T-cell (primary cell): ENCODE measurements at places on chromosomes 6 and 20.

DNA sequence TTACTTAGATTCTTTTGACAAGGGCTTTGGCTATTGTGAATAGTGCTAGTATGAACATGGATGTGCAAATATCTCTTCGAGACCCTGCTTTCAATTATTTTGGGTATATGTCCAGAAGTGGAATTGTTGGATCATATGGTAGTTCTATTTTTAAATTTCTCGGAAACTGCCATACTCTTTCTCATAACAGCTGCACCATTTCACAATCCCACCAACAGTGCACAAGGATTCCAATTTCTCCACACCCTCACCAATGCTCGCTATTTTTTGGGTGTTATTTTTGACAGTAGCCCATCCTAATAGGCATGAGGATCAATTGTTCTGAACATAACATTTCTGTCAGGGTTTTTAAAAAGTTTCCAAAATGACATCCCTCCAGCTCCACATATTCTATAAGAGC is 69.2 kb upstream of the ESR1 start:
- no peaks in the 10 kb centered on the region for H3K36me3 ChIP-seq
- H3K4me3 ChIP-seq: no peak overlapping the region

DNA sequence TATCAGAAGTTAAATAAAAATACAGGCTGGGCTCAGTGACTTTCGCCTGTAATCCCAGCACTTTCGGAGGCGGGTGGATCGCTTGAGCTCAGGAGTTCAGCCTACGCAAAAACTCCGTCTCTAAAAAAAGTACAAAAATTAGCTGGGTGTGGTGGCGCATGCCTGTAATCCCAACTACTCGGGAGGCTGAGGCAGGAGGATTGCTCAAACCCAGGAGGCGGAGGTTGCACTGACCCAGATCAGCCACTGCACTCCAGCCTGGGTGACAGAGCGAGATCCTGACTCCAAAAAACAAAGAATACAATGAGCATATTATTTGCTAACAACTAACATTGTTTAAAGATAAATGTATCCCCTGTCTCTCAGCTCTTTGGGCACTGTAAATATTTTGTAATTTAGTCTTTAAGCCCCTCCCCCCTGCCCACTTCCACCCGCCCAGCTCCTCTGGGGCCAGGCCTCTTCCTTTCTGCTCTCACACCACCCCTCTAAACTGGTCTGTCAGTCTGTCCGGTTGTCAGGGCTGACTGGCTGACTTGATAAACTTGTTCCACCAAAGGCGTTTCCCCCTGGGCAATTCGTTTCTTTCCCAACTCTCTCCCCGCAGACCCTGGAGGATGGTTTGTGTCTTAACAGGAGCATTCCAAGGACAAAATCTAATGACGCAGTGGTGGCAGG is 62.4 kb upstream of the QKI start:
- H3K4me3 ChIP-seq: no peak overlapping the region
- H3K36me3 ChIP-seq: no peaks in the 10 kb centered on the region
- H3K27me3 ChIP-seq: peaks cover 2% of the 10 kb centered on the region
- no peak overlapping the region for H3K27ac ChIP-seq
- DNase-seq: no peak

DNA sequence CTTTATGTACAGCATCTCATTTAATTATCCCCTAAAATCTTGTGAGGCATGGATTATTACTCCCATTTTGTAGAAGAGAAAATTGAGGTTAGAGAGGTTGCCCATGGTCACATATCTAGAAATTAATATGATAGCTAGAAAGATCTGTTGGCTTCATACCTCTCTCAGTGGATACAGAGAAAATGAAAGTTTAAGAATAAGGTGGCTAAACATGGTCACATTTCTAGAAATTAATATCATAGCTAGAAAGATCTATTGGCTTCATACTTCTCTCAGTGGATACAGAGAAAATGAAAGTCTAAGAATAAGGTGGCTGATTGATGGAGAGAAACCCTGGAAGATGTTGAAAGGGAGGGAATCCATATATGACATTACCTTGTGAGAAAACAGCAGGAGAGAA is 260.7 kb upstream of the MAN1A1 start:
- DNase-seq: no peak
- H3K36me3 ChIP-seq: no peaks in the 10 kb centered on the region
- no peak overlapping the region for H3K27ac ChIP-seq

DNA sequence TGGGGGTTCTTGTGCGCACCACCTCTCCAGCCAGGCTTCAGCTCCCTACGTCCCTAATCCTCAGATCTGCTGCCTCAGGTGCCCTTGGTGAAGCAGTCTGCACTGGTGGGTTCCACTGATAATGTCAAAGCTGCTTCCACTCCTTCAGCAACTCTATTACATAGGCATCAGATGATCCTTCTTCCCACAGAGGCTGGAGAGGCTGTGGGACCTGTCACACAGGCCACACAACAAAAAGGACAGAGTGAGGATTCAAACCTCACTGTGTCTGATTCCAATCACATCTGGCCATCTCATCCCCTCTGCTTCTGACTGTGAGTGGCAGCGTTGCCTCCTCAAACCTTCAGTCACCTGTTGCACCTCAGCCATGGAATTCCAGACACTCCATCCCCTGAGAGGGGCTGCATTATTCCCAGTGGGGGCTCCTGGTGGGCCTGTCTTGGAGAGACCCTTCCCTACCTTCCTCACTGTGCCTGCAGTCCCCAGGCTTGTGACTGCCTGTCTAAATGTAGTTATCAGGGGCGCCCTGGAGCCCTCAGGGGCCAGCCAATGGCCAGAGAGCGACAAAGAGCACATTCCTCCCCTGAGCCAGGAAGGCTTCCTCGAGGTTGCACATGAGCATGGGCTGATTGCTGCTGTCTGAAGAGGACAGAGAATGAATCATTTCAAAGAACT is 211.4 kb upstream of the ECI2 start:
- no peaks in the 10 kb centered on the region for H3K27me3 ChIP-seq
- H3K4me1 ChIP-seq: no peaks in the 10 kb centered on the region
- DNase-seq: no peak
- H3K27ac ChIP-seq: no peak overlapping the region
- H3K4me3 ChIP-seq: no peak overlapping the region
- no peaks in the 10 kb centered on the region for H3K36me3 ChIP-seq

- peak overlapping the region; percentile 30 for H3K27ac ChIP-seq
- no peaks in the 10 kb centered on the region for H3K27me3 ChIP-seq
- DNase-seq: no peak
- no peak overlapping the region for H3K4me3 ChIP-seq
These were observed 32.5 kb upstream of the PIM1 start for GRCh38 chr6:37137201-37138090.

DNA sequence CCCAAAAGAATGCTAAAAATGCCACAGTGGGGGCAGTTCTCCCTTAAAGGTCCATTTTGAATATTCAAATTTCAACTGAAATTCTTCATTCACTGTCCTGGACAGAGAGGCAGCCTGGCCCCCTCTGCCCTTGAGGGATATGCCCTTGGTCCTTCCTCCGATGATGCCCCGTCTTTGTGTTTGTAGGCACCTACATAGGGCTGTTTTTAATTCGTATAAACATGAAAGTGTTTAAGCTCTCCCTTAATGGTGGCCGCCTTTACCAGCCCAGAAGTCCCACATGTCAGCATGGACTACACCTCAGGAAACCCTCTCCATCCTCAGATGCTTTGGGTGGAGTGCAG is 70.2 kb downstream of the SSR1 start:
- no peak overlapping the region for H3K4me3 ChIP-seq
- DNase-seq: no peak
- H3K36me3 ChIP-seq: peaks cover 38% of the 10 kb centered on the region

- no peak overlapping the region for H3K27ac ChIP-seq
- no peaks in the 10 kb centered on the region for H3K4me1 ChIP-seq
- no peak for DNase-seq
- no peak overlapping the region for H3K4me3 ChIP-seq
- peaks cover 5% of the 10 kb centered on the region for H3K36me3 ChIP-seq
- no peaks in the 10 kb centered on the region for H3K27me3 ChIP-seq
These were observed 45.0 kb downstream of the HUS1B start for GRCh38 chr6:611928-612327.

- H3K4me3 ChIP-seq: no peak overlapping the region
- no peak for DNase-seq
- H3K4me1 ChIP-seq: no peaks in the 10 kb centered on the region
These were observed 253.1 kb downstream of the ADGB start for GRCh38 chr6:146851837-146852236.

GRCh38 chr20:10131732-10132345 is 86.8 kb upstream of the SNAP25 start:
- no peak overlapping the region for H3K4me3 ChIP-seq
- peaks cover 13% of the 10 kb centered on the region for H3K27me3 ChIP-seq
- H3K27ac ChIP-seq: no peak overlapping the region
- H3K4me1 ChIP-seq: no peaks in the 10 kb centered on the region

DNA sequence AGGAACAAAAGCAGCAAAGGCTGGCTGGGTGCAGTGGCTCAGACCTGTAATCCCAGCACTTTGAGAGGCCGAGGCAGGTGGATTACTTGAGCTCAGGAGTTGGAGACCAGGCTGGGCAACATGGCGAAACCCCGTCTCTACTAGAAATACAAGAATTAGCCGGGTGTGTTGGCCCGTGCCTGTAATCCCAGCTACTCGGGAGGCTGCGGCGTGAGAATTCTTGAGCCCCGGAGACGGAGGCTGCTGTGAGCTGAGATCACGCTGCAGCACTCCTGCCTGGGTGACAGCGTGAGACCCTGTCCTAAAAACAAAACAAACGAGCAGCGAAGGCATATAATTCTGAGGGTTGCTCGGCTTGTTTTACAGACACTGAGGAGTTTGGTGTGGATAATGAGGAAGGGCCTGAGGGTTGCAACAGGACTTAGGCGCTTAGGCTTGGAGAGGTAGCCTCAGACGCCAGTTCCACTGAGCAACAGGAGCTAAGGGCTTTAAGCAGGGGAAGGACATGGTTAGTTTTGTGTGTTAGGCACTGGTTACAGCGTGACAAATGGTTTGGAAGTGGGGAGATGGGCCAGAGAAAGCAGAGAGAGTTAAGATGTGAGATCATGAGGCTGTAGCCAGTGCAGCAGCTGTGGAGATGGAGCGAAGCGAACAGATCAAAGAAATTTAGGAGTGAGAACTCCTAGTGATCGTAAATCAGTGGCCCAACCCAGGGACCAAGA is 1.2 kb downstream of the MYH7B start:
- H3K4me3 ChIP-seq: no peak overlapping the region
- no peaks in the 10 kb centered on the region for H3K27me3 ChIP-seq
- no peak for DNase-seq
- H3K27ac ChIP-seq: no peak overlapping the region

GRCh38 chr6:301526-301925 is 9.2 kb downstream of the DUSP22 start:
- DNase-seq: no peak
- H3K27me3 ChIP-seq: no peaks in the 10 kb centered on the region
- H3K36me3 ChIP-seq: no peaks in the 10 kb centered on the region
- no peak overlapping the region for H3K4me3 ChIP-seq

DNA sequence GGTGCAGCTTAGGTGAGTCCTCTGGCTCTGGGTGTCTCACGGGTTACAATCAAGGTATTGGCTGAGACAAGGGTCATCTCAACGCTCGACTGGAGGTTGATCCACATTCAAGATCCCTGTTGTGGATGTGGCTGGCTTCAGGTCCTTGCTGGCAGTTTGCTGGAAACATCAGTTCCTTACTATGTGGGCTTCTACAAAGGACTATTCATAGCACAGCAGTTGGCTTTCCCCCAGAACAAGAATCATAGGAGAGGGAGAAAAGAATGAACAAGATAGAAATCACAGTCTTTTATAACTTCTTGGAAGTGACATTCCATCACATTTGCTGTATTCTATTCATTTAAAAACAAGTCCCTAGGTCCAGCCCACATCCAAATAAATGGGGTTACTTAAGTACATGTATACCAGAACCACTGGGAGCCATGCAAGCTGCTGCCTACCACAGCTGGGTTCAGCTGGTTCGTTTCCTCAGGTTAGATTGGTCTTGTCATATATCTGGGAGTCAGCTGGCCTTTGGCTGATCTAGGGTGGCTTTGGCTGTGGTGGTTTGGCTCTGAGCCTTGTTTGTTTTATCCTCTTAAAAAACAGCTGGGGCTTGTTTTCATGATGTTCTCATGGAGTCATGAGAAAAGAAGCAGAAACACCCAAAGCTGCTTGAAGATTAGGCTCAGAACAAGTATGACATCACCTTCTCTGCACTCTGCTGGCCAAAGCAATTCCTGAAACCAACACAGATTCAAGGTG is 433.2 kb upstream of the SPTLC3 start:
- no peaks in the 10 kb centered on the region for H3K4me1 ChIP-seq
- H3K27ac ChIP-seq: no peak overlapping the region
- H3K4me3 ChIP-seq: no peak overlapping the region
- no peaks in the 10 kb centered on the region for H3K27me3 ChIP-seq
- DNase-seq: no peak
- H3K36me3 ChIP-seq: no peaks in the 10 kb centered on the region

DNA sequence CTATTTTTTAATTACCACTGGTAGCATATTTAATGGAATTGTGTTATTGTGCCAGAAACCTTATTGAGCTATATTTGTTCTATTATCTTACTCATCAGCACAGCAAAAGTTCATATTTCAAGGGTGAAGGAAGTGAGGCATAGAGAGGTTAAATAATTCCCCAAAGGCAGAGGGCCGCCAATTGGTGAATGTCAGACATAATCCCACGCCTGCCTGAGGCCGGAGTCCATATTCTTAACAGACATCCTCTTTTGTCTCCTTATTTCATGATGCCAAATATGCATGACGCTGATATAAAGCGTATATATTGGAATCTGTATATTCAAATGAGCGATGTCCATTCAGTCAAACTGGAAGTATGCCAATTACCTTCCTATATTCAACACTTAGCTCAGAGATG is 505.0 kb upstream of the SLC35B3 start:
- no peaks in the 10 kb centered on the region for H3K36me3 ChIP-seq
- no peaks in the 10 kb centered on the region for H3K4me1 ChIP-seq
- no peaks in the 10 kb centered on the region for H3K27me3 ChIP-seq
- H3K27ac ChIP-seq: no peak overlapping the region
- no peak for DNase-seq

GRCh38 chr6:152771061-152771687 is 20.6 kb downstream of the VIP start:
- no peak overlapping the region for H3K27ac ChIP-seq
- H3K36me3 ChIP-seq: no peaks in the 10 kb centered on the region
- no peak for DNase-seq
- no peaks in the 10 kb centered on the region for H3K27me3 ChIP-seq
- H3K4me3 ChIP-seq: no peak overlapping the region
- H3K4me1 ChIP-seq: no peaks in the 10 kb centered on the region

- H3K27ac ChIP-seq: no peak overlapping the region
- DNase-seq: no peak
- no peaks in the 10 kb centered on the region for H3K27me3 ChIP-seq
- peaks cover 56% of the 10 kb centered on the region for H3K4me1 ChIP-seq
- H3K36me3 ChIP-seq: no peaks in the 10 kb centered on the region
- no peak overlapping the region for H3K4me3 ChIP-seq
These were observed 2.6 kb downstream of the DUSP22 start for GRCh38 chr6:294656-295565.
